Midbrain (tissue), 1 donor: ENCODE measurements at places on chromosomes 3 and 15.

GRCh38 chr3:106078635-106079034 lies 209.8 kb upstream of the CBLB start:
- DNase-seq = no peak

- no peak for DNase-seq
These were observed 105.7 kb downstream of the ZNF385D start for GRCh38 chr3:21645121-21645897.

DNA sequence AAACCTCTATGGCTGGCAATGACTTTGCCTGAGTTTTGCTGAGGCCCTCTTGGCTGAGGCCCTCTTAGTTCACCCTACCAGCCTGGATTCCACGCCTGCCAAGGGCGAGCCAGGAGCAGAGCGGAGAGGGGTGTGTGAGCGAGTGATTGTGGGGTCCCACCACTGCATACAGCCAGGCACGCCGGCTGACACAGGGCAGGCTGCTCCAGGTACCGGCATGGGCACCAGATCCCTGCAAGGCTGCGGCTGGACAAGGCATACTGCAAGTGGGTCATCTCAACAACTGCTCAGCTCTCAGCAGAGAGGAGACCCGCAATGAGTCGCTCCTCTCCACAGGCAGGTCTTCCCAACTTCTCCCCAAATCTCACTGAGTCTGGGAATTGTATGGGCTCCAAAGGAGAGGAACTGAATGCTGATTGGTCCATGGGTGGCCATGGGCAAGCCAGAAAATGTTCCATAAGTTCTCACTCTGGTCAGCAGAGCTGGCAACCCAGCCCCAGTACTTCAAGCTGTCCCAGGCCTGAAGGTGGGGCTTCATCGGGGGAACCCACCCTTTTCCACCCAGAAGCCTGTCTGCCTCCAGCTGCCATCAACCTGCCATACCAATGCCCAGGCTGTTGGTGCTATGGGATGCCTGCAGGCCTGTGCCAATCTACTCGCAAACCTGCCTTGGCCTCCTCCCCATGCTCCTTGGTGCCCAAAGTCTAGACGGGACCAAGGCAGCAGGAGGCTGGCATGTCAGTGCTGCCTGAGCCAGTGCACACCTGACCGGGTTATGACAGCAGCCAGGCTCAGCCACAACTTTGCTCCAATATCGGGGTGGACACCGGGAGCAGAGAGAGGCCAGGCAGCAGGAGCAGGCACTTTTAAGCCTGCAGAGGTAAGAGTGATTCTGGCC lies 1273.6 kb upstream of the GBE1 start:
- no peak for DNase-seq

DNA sequence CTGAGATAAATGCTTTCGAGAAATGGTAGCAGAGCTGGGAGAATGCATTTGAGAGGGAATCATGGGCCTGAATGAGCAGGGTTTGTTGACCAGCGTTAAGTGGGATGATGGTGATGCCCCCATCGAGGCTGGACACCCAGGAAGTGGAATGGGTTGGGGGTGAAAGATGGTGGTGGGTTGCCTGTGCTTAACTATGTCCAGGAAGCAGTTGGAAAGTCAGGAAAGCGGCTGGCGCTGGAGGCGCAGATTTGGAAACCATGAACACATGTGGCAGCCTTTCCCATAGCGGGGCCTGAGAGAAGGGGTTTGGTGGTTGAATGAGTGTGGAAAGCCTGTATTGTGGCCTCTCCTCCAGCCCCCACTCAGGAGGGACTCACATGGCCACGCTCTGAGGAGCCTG lies 80.7 kb downstream of the AAGAB start:
- DNase-seq = no peak

DNA sequence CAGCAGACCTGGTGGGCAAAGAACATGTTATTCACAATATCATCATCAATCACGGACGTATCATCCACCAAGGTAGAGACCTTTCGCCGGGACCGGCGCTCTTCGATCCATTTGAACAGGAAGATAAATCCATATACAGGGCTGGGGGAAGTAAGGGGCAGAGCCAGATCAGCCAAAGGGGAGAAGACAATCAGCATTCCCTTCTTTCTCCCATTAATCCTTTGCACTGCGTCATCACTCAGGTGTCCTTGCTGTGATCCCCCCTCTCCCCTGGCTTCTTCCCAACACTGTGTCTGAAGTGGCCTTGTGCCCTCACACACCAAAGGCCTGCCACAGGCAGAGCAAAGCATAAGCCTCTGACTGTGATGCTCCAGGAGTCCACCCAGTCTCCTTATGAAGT lies 36.4 kb downstream of the SEMA3G start:
- no peak for DNase-seq

GRCh38 chr15:77342807-77343206 lies 77.1 kb downstream of the PEAK1 start:
- DNase-seq = no peak

- DNase-seq = peak; percentile 14
These were observed 569 bp downstream of the TMEM266 start for GRCh38 chr15:76060118-76060989.

DNA sequence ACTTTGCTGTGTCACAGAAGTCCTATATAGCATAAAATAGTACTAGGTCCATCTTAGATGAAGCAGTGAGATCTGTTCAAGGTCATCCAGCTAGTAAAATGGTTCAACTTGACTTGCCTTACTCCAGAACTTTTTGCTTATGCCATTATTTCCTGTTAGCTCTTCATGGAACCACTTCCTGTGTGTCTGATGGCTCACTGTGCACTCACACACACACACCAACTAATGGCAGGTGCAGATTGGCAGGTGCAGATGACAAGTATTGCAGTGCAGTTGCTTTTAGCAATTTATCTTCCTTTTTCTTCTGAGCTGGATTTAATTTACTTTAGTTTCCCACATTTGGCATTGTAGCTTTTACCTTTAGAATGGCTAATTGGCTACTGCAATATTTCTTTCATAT lies 29.8 kb downstream of the GOLGA8S start:
- no peak for DNase-seq

- no peak for DNase-seq
These were observed at the start of gene STRA6 for GRCh38 chr15:74202452-74203401. Gene STRA6, minus strand, starts transcription at chr15:74202787. Its CDS starts 520 bp downstream, at chr15:74202267.

- DNase-seq = no peak
These were observed 28.8 kb upstream of the TRIM59 start for GRCh38 chr3:160478338-160478737.

- no peak for DNase-seq
These were observed 32.5 kb upstream of the CHRNB4 start for GRCh38 chr15:78673476-78673875.
